ENCODE measurements at places on chromosomes 3 and 15. TPM values are rescaled to one million over a fixed set of nuclear protein-coding genes. Genes with fewer than 3 reads are reported as not detected.

ATP11B gene
- 151 TPM for total RNA-seq

CD200 gene
- total RNA-seq, result 2.8 TPM

ADGRG7 gene
- total RNA-seq, result not detected

FAM131A gene
- 13.8 TPM for total RNA-seq

Measured in CD4-positive, CD25-positive, alpha-beta regulatory T cell (primary cell).